ENCODE measurements at places on chromosomes 5 and 9. TPM values are rescaled to one million over a fixed set of nuclear protein-coding genes. Genes with fewer than 3 reads are reported as not detected.

- DNase-seq: no peak
These were observed 54.7 kb downstream of the SECISBP2 start for GRCh38 chr9:89372979-89373378.

- no peak for DNase-seq
These were observed 341.0 kb upstream of the CD180 start for GRCh38 chr5:67537439-67538148.

DNA sequence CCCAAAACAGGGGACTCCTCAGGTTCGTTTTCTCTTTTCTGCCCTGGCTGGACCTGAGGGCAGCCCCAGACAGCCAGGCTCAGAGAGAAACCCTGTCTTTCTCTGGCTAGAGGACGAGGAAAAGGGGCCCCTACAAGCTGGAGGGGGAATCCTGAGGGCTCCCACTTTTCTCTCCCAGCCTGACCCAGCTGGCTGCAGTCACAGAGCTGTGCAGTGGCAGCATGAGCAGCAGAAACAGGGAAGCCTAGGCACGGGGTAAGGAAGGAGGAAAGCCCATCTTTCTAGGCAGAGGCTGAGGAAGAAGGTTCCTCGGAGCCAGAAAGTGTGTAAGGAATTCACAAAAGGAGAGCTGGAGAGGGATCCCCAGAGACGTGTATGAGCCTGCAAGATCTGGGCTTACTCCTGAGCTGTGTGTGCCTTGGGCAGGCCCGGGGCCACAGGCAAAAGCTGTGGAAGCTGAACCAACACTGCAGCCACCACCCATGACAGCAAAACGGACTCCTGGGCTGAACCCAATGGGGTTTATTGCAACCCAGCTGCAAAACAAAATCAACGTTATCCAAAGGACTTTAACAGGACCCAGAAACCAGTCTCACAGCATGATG is 16.2 kb downstream of the CAMSAP1 start:
- DNase-seq: no peak

- DNase-seq: no peak
These were observed 15.6 kb downstream of the NDUFAF2 start for GRCh38 chr5:60960591-60960990.

- DNase-seq: no peak
These were observed 2.2 kb upstream of the RGS3 start for GRCh38 chr9:113461285-113461684.

GRCh38 chr9:13804532-13804931 is 509.4 kb downstream of the NFIB start:
- DNase-seq: no peak

DNA sequence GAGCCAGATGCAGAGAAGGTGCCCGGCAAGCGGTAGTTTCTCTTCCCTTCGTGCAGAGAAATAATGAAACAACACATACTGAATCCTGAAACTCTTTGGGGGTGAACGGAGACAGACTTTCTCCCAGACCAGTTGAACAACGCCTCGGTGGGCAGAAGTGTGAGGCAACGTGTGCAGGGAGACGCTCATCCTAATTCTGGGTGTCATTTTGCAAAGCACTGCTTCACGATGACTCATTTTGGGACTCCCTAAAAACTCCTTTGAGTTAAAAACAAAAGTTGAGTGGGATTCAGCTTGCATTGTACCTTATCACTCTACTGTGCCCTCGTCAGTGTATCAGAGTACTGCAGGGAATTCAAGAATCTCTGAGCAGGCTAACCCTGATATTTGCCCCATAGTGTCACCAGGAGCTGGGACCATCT is 3.5 kb upstream of the NEK6 start:
- peak; percentile 74 for DNase-seq

DNA sequence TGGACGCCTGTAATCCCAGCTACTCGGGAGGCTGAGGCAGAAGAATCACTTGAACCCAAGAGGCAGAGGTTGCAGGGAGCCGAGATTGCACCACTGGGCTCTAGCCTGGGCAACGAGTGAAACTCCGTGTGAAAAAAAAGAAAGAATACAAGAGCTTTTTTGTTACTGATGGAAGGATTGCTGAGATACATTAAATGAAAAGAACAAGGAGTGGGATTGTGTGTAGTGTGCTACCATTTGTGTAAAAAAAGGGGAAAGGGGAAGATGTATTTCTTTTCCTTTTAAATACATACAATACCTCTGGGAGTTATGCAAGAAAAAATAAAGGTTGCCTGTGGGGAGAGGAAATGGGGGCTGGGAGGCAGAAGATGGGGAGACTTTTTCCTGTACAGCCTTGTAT is 14.7 kb upstream of the GARNL3 start:
- DNase-seq: no peak

GRCh38 chr5:57396701-57397100 is 85.9 kb downstream of the ACTBL2 start:
- DNase-seq: no peak

GRCh38 chr5:107500840-107501239 is 169.9 kb downstream of the EFNA5 start:
- no peak for DNase-seq

DNA sequence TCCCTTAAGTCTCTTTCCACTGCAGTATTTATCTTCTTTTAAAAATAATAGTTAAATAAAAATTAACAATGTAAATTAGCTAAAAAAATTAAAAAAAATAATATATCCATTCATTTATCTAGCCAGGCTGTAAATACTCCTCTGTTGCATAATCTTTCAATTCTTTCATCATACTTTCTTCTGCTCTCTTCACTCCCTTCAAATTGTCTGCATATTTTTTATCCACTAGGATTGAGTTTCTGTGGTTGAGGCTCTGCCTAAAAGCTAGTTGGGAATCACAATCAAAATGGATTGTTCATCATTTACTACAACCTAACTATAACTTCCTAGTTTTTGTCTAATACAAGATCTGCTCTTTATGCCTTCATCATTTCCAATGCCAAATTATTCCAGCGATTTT is 182.2 kb downstream of the PDE4D start:
- DNase-seq: no peak

GRCh38 chr9:6959270-6960000 is 201.7 kb downstream of the KDM4C start:
- no peak for DNase-seq

DNA sequence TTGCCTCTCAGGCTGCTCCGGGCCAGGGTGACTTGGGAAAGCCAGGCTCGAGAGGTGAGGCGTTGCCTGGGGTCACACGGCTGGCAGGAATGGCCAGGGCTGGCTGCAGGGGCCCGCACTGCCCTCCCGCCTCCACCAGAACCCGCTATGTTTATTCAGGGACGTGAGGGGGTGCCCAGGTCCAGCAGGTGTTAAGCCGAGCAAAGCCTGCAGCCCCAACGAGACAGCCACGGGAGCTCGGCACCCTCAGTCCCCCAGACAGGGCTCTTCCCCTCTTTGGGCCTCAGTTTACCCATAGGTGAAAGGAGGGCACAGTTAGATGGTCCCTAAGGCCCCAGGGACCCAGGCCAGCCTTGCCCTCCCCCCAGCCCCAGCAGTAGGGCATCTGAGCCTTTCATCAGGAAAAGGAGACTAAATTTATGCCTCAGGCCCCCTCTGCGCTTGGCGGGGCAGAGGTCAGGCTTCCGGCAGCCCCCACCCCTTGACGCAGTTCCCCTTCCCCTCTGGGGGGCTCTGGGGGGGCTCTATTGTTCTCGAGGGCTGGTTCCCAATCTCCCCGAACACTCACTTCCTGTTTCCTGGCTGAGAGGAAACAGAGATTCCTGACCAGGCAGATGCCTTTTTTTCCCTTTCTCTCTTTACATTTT is 7.1 kb upstream of the EGFL7 start:
- DNase-seq: no peak

The SIMC1 gene
- total RNA-seq: 36.9 TPM

The ORM2 gene
- total RNA-seq: not detected

The TERT gene
- 0.82 TPM for total RNA-seq

The CRB2 gene
- total RNA-seq: not detected

The GABRA6 gene
- not detected for total RNA-seq

The CIZ1 gene
- total RNA-seq: 140 TPM

The PDE6A gene
- total RNA-seq: not detected

The GABRA1 gene
- total RNA-seq: not detected

The SLC6A3 gene
- 0.23 TPM for total RNA-seq

The NAIP gene
- total RNA-seq: 7.2 TPM

The SPATA31E1 gene
- total RNA-seq: not detected

Data from activated CD8-positive, alpha-beta memory T cell treated with anti-CD3 and anti-CD28 coated beads, Interleukin-2, amount 10 ng/mL, durations not matched to agents 7 days and 5 days (primary cell).